ENCODE measurements at places on chromosomes 6 and 20.

DNA sequence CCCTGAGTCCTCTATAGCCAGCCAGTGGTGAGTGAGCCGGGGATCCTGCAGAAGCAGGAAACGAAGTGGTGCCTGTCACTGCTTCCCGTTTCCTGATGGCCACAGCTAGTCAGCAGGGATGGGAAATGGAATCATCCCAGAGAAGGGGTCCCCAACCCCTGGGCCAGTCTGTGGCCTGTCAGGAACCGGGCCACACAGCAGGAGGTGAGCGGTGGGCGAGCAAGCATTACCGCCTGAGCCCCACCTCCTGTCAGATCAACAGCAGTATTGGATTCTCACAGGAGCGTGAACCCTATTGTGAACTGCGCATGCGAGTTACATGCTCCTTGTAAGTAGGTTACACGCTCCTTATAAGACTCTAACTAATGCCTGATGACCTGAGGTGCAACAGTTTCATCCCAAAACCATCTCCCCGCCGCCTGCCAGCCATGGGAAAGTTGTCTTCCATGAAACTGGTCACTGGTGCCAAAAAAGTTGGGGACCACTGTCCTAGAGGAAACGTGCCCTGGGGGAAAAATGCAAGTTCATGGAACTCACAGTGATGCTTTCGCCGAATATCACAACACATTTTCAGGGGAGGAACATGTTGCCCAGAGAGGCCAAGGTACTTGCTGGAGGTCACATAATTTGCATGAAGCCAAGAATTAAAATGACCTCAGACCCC, 113.8 kb downstream of the JPH2 start:
- DNase-seq: no peak

GRCh38 chr20:51799401-51799860, 2.9 kb downstream of the SALL4 start:
- DNase-seq: no peak

DNA sequence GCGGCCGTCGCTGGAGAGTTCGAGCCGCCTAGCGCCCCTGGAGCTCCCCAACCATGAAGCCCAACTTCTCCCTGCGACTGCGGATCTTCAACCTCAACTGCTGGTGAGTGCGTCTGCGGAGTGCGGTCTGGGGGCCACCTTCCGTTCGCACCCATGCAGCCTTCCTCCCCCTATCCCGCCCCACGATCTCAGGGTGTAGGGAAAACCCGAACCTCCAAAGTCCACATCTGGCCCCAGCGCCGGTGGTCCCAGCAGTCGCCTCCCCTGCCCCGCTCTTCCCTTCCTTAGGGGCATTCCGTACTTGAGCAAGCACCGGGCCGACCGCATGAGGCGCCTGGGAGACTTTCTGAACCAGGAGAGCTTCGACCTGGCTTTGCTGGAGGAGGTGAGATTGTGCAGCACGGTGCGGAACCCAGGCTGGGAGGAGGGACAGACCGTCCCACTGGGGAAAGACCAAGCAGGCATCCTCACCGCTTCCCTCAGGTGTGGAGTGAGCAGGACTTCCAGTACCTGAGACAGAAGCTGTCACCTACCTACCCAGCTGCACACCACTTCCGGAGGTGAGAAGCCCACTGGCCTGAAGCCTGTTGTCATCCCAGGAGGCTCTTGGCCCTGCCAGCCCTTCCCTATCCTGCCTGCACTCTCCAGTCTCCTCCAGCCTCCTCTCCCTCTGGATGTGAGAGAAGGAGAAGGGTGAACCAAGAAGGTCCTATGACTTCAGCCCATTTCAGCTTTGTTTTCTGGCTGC, 719 bp downstream of the SMPD2 start:
- DNase-seq: peak; percentile 59

DNA sequence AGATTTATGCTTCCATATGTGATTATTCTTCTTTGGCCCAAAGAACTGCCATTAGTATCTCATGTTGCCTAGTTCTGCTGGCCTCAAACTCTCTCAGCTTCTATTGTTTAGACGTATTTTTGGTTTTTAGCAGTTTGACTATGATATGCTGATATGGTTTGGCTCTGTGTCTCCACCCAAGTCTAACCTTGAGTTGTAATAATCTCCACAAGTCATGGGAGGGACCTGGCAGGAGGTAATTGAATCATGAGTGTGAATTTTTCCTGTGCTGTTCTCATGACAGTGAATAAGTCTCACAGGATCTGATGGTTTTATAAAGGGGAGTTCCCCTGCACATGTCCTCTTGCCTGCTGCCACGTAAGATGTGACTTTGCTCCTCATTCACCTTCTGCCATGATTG, 96.7 kb upstream of the ARG1 start:
- DNase-seq: no peak

DNA sequence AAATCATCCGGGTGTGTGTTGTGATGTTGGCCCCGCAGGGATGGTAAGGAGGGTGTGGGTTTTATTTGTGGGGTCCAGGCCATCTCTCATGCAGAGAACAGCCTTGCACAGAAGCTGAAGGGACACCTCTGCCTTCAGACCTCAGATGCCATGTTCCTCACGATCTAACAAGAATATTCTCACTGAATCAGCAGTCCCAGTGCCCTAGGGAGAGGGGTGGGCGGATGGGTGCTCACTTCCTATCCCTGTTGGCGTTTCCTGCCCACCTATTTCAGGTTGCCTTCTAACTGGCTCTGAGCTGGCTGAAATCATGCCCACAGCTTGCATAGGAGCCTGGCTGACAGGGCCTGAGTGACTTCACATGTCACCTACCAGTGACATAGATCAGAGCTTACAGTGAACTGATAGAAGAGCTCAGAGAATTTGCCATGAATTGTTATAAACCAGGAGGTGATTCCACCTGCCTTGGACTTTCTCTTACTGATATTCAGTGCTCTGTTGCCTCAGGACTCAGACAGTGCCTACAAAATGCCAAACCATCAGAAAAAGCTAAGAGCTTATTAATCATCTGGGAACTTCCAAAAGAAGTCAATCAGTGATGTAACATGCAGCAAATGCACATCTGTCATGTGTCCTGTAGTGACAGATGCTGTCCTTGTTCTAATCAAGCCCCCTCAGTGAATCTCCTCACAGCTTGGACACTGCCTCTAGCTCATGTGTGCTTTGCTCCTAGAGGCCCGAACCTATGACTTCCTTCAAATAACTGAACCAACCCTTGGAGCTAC, 285.8 kb upstream of the PRND start:
- DNase-seq: no peak

Data from CD4-positive, alpha-beta T cell treated with Interleukin-1 beta for 1 hour (primary cell).